ENCODE measurements at places on chromosomes 2 and 18. TPM values are rescaled to one million over a fixed set of nuclear protein-coding genes. Genes with fewer than 3 reads are reported as not detected.

ABCG8 gene
- not detected for total RNA-seq

DNA sequence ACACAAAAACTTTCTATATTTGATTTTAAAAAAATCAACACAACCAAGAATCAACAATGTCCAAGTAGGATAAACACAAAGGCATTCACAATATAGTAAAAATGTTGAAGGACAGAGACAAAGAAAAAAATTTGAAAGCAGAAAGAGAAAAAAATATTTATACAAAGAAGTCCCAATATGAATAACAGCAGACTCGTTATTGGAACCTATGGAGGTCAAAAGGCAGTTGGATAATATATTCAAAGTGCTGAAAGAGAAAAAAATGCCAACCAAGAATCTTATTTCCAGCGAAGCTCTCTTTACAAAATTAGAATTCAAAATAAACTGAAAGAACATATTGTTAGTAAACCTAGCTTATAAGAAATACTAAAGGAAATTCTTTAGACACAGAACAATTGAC, 859.5 kb downstream of the LRP1B start:
- no peak for DNase-seq

GRCh38 chr18:34976123-34976522, 65.1 kb upstream of the MAPRE2 start:
- no peak for DNase-seq

GRCh38 chr2:138028538-138028937, 64.3 kb downstream of the HNMT start:
- DNase-seq: no peak

HOXD3 gene
- total RNA-seq: not detected

KCNG2 gene
- total RNA-seq: 6.0 TPM

UGT1A8 gene
- total RNA-seq: not detected

GRCh38 chr2:7835693-7836680, 845.9 kb upstream of the ID2 start:
- no peak for DNase-seq

GRCh38 chr2:9122367-9122766, 84.2 kb upstream of the ASAP2 start:
- no peak for DNase-seq

DNA sequence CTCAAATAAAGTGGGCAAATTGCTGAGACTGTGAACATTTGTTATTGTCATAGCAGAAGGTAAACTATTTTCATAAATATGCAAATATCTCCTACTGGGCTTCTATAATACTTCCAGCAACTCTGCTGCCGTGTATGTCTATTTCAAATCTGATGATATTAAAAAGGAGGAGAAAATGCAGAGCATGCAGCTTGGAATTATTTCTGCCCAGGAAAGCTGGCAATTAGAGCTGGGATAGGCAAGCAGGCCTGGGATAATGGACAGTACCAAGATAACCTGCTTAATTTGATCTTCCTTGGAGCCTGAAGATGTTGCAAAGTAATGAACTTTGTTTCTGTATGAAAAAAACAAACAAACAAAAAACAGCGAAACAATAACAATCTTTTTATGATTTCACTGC, 72.8 kb downstream of the HNMT start:
- no peak for DNase-seq

NR4A2 gene
- 5.7 TPM for total RNA-seq

NOSTRIN gene
- 10.0 TPM for total RNA-seq

MOCOS gene
- total RNA-seq: 29.7 TPM

DNA sequence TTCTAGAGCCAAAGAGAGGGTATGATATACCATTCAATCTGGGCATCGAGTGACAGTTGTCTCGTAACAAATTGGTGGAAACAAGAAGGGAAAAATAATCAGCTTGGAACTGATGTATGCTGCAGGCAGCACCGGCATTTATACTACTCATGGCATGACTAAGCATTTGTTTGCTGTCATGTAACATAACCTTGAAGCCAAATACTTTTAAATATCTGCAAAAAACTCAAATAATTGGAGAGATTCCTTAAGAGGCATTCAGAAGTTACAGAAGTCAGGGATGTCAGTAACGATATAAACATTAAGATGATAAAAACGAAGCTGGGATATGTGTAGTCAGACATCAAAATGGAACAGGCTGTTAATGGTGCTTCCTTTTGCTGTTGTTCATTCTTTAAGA, 157.3 kb upstream of the MMADHC start:
- DNase-seq: no peak

DNA sequence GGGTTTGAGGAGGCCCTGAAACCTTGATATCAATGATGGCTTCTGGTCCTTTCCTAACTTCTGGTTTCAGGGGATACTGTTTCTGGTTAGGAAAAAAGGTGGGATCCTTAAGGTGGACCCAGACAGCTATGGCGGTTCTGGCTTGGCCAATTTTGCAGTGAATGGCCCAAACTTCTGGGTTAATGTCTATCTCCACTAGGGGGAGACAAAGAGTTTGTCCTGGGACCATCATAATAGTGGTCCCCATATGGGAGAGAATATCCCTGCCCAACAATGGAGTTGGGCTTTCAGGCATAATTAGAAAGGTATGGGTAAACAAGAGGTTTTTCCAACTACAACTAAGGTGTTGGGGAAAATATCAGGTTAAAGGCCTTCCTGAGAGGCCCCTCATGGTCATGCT, 273.5 kb downstream of the CALCRL start:
- DNase-seq: peak; percentile 7

- no peak for DNase-seq
Measured at GRCh38 chr18:63648241-63648640, 4.2 kb upstream of the SERPINB4 start.

DNA sequence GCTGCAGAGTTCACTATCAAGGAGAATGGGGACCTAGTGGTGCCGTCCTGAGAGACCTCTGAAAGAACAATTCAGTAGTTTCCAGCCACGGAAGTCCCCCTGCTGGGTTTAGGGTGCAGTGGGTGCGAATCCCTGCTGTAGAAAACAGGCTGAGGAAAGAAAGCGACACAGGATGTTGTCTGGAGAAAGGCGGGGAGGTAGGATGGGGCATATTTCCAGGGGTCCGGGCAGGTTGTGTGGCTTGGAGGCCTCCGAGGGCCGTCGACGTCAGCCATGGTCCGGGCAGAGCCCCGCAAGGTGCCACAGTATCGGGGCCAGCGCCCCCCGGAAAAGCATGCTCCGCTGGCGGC, 807 bp upstream of the CREB1 start:
- DNase-seq: no peak

Measured in NCI-H460 (cell line).